ENCODE measurements at places on chromosomes 12 and 14.
A peak's percentile ranks its signal among the peaks of the same experiment; 100 is the strongest.

DNA sequence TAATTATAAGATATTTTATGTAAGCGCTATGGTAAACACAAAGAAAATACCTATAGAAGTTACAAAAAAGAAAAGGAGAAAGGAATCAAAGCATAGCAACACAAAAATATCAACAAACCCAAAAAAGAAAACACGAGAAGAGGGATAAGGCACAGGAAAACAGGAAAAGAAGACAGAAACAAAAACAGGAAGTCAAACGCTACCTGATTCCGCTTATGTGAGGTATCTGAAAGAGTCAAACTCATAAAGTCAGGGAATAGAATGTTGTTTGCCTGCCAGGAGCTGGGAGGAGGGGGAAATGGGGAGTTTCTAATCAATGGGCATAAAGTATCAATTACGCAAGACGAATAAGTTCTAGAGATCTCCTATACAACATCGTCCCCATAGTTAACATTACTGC lies 39.9 kb upstream of the GPR132 start:
- no peak for DNase-seq

DNA sequence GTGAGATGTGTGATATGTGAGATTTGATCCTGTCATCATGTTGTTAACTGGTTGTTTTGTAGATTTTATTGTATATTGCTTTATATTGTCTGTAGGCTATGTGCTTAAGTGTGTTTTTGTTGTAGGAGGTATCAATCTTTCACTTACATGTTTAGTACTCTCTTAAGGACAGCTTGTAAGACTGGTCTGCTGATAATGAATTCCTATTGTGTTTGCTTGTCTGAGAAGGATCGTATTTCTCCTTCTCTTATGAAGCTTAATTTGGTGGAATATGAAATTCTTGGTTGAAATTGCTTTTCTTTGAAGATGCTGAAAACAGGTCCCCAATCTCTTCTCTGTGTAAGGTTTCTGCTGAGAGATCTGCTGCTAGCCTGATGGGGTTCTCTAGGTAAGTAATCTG lies 94.5 kb upstream of the ARHGAP5 start:
- no peak for DNase-seq

- DNase-seq, result no peak
These were observed 54.9 kb downstream of the VWF start for GRCh38 chr12:6069437-6070093.

DNA sequence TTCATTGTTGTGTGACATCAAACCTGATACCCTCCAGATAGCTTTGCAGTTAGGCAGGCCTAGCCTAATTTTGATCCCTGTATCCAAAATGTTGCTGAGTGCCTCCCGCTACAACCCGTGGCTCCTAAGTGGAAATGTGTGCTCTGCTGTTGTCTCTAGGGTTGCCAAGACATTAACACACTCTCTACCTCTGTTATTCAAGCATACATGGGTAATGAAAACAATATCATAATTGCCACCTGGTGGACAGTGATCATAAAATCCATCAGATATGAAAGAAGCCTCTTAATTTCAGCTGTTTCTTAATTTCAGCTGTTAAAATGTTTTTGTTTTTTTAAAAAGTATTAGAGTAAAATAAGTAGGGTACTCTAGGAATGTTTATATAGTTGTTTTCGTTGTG lies 93.5 kb downstream of the PLEKHA5 start:
- DNase-seq, result peak; percentile 23

DNA sequence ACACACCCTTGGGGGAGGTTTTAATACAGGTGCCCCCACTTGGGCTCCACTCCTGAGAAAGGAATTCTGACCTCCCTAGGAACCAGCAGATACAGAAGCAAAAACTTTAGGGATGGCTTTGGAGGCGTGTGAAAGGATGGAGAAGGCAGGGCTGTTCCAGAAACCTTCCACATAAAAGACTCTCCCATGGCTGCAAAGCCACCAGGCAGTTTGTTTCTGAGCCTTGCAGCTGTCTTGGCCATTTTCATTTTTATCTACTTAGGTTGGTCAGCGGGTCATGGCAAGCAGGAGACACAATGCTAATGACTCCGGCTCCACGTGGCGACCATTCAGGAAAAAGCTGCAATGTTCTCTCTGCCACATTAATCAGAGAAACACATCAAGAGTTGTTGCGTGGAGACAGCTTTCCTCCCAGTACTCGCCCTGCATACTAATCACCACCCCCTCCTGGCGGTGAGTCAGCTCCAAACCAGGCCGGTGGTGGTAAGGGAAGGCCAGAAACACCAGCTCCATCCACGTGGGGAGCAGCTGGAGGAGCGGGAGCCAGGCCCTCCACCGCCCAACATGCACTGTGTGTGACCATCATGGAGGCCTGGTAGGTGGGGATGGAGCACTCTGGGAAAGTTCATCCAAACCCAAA lies 30.9 kb upstream of the IRF2BPL start:
- no peak for DNase-seq

DNA sequence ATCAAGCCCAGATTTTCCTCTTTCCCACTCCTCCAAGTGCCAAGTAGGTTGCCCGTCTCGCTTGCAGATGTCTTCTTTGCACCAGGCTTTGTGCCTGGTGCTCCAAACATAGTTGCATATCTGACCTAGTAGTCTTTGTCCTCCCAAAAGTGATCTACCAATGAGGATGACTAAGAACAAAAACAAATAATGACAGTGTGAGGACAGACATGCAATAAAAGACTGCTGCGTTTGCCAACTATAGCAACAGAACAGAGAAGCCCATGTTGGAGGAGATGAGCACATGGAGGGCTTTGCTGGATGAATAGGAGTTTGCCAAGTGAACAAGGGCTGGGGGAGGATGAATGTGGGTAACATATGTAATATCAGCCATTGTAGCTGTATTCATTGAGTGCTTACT lies 15.6 kb downstream of the DTX1 start:
- DNase-seq, result no peak

DNA sequence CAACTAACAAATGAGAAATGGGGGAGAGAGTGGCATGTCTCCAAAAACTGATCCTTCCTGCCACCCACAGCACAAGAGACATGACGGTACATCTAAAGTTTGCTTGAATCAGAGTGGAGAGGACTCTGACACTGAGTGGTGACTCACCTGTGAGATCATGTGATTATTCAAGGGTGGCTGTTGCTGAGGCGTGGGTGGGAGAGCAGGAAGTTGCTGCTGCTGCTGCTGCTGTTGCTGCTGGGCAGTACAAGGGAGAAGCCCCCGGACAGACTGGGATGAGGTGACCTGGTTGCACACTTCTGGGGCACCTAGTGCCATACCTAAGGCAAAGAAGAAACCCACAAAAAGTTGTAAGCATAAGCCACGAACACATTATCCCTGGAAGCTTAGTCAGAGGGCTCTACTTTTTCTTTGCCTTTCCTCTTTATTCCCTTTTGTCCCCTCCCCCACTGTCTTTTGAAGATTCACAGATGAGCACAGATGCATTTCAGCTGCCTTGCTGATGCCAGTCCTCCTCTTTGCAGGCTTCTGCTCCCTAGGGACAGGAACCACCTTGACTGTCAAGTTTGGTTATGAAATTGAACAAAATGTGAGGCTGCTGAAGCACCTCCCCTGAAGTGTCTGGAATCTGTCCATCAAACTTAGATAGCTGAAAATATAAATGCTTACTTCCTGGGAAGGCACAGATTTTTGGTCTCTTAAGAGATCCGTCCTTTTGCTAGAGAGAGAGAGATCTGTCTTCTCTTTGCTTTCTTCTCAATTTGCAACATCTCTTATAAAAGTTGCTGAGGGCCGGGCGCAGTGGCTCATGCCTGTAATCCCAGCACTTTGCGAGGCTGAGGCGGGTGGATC lies 29.4 kb upstream of the STAC3 start:
- DNase-seq, result no peak

DNA sequence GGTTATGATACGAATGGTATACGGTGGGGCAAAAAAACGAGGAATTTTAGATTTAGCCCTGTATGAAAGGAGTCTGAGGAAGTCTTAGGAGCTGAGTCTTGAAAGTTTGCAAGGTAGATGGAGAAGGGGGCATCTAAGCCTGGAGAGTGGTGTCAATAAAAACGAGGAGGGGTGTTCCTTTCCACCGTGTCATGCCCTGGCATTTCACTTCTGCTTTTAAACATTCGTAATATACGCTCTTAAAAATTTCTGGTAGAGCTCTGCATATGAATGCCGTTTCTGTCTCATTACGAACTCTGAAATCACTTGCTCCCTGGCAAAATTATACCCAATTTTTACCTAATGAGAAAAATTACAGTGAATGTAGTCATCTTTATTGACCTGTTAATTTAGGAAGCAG lies 170.2 kb downstream of the ERC1 start:
- DNase-seq, result no peak

GRCh38 chr12:115051378-115051777 lies 367.4 kb upstream of the TBX3 start:
- DNase-seq, result no peak

DNA sequence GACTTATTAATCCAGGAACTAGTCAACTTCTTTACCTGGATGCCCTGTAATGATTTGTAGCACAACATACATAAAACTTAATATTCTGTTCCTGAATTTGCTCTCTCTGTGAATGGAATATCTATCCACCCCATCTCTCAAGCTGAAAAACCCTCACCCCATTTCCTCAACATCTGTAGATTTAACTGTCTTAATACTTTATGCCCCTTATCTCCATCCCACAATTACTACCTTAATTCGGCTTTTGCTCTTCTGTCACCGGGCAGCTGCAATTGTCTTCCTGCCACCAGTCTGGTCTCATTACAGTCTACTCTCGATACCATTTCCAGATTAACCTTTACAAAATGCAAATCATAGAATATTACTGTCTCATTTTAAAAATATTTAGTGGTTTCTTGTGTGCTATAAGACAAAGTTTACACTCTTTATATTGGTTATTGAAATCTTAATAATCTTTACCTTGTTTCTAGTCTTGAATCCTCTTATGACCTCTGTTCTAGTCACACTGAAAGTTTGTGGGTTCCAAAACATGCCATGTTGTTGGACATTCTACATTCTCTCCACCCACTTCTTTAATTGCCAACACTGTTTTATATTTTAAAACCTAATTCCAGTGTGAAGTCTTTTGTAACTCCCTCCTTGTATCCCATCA lies 347.3 kb downstream of the RAD51B start:
- DNase-seq, result no peak

GRCh38 chr14:31842899-31843298 lies 234.2 kb upstream of the ARHGAP5 start:
- no peak for DNase-seq

GRCh38 chr12:101939856-101940265 lies 62.5 kb downstream of the DRAM1 start:
- DNase-seq, result peak; percentile 74

GRCh38 chr14:101369194-101369915 lies 191.9 kb upstream of the DIO3 start:
- DNase-seq, result no peak

DNA sequence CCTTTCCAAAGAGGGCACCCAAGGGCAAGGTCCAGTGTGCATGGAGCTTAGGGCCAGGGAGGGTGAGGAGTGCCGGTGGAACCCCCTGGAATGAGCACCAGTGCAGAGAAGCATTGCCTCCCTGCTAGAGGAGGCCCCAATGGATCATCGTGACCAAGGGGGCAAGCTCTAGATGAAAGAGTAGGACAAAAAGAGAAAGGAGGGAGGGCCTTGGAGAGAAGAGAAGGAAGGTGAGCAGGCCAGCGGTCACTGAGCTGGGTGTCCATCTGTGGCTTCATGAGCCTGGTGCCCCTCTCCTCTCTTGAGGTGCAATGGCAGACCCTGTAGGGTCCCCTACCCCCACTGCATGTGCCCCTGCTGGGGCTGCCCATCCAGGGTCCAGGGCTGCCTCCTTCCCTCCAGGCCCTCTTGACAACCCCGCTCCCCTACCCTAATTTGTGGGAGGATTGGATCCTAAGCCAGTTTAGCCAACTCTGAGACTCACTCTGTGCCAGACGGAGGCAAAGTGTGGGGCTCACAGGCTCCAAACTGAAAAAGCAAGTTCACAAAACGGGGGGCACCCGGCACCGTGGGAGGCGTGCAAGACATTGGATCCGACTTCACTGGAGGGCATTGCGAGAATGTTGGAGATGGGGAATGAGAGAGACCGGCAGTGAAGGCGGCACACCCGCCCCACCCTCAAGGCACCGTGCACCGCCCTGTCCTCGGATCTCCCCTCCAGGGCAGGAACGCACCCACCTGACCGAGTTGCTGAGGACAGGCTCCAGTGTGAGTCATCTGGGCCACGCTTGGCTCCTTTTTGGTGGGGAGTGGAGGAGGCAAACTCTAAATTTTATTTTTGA lies 207.5 kb downstream of the KIF26A start:
- no peak for DNase-seq

DNA sequence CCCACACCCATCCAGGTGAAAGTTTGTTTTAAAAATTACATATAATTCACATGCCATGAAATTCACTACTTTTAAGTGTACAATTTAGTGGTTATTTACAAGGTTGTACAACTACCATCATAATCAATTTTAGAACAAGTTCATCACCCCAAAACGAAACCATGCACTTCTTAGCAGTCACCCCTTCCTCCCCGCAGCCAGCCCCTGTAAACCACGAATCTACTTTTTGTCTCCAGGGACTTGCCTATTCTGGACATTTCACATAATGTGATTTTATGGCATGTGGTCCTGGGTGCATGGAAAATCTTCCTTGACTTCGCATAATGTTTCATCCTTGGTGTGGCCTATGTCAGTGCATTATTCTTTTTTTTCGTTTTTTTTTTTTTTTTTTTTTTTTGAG lies 19.2 kb upstream of the TRAF3 start:
- DNase-seq, result no peak

- DNase-seq, result no peak
These were observed 14.8 kb downstream of the DDX54 start for GRCh38 chr12:113170457-113170856.

DNA sequence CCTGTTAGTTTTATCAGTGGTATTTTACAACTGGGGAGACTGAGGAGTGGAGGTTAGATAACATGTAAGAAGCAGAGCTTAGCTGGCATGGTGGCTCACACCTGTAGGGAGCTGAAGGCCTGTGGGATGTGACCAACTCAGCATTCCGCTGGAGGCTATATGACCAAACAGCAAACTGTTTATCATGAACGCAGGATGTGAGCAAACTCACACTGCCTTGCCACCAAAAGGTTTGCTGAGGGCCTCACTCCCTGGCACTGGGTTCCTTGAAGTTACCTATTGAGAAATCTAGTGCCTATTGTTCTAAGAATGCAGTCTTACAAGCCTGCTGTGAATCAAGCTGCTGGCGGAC lies 23.4 kb downstream of the JKAMP start:
- no peak for DNase-seq

GRCh38 chr12:121762269-121762668 lies 31.2 kb downstream of the RHOF start:
- DNase-seq, result no peak

DNA sequence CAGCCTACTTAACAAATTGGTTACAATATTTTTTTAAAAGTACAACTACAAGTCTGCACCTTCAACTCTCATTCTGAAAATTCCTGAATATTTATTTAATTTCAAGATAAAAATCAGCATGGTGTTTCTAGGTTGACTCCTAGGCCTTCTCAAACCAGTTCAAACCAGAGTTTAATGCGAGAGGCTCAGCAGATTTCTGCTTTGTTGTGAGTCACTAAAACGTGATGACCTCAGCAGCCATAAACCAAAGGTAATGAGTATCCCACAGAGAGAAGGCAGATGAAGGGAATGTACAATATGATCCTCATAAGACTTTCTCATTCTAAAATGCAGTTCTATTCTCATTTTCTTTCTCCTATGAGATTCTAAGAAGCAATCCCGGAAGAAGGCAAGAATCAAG lies 1.5 kb downstream of the PRDM4 start:
- peak; percentile 21 for DNase-seq
